AG04449 (cell line): ENCODE measurements at places on chromosomes 12 and 14.

DNA sequence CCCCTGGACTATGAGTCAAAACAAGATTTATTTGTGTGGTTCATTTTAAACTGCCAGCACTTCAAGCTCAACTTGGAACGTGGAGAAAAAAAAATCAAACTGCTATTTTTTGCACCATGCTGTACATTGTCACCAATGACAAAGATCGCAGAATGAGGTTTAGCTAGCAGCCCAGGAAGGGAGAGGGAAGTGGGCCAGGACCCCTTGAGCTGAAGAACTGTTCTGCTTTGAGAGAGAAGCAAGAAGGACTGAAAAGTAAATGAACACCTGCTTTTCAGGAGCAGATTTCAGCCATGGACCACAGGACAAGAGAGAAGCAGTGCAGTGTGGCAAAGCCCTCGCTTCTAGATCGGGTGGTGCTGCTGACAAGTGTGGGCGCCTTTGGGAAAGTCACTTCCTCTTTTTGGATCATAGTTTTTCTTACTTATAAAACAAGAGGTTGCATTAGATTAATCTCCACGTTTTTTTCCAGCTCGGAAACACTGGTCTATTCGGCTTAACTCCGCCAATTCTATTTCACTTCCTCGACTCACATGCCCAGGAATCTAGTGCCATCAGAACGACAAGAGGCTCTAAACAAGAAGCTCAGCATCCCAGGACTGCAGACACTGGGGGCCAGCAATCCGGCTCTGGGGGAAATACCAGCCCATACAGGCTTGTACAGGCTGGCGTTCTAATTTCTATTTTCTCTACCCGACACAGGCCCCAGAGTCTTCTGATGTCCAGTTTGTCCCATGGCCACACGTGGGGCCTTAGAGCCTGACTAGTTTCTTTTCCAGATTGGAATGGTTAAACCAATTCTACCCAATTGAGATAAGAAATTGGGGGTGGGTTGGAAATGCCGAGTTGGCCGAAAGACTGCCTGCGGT lies 129.9 kb downstream of the CRACR2A start:
- no peak for DNase-seq

DNA sequence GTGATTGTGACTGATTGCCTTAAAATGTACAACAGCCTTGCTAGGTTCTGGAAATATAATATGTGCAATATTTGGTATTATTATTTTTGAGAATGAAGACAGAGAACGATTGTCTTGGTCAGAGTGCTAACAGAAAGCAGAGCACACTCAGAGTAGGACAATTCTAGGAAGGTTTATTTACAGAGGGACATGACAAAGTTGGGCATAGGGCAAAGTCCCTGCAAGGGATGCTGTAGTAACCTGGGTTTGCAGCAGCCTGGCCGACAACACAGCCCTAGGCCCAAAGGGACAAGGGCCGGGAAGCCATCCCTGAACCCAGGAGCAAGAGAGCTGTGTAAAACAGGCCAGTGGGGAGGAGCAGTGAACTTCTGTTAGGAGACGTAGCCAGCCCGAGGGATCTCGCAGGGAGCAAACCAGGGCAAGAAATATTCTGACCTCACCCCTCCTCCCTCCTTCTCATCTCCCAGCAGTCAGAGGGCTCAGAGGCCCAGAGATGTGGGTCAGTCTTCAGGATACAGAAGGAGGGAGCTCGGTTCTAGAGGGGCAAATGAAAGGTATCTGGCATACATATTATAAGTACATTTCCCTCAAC lies 51.0 kb upstream of the FERMT2 start:
- DNase-seq, result no peak

DNA sequence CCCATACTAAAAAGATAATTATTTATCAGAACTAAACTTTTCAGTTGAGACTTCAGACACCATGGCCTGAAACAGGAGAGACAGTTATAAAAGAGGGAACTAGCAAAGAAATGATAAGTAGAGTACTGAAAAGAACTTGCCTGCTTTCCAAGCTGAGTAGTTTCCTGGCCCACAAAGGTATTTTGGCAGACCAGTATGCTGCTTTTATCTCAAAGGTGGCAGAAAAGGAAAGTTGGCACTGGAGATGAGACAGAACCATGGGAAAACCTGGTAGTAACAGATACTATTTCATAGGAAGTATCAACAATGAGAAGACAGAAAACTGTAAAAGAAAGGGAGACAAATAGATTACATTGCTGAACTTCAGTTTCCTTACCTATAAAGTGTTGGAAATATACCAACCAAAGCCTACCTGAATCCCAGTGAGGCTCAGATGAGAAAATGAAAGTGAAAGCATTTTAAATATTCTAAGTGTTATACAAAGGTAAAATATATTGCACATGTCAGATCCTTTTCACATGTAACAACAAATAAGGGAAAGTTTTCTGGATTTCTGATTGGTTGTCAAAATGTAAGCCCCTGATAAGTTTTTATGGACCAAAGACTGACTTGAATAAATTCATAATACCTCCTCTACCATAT lies 155.3 kb upstream of the FSCB start:
- DNase-seq, result no peak

DNA sequence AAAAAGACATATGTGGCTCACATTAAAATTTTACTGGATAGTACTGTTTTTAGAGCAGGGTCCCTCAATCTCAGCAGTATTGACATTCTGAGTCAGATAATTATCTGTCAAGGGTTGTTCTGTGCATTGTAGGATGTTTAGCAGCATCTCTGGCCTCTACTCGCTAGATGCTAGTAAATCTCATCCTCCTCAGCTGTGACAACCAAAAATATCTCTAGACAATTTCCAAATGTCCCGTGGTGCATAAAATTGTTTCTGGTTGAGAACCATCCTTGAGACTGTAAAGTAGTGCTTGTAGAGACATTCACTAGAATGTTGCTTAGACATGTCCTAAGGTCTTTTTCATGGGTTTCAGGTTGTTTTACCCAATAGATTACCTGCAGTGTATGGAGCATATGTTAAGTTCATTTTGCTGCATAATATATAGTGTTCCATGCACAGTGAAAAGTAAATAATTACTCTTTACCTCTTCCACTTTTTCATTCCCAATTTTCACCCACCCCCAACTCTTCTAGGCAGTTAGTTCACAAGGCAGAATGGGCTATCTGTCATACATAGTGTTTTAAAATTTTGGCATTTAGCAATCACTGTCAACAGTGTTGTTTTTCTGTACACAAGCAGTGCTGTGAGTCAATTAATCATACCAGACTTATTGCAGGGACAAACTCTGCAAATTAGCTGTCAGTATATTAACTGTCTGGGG lies 200.2 kb upstream of the SLC38A2 start:
- no peak for DNase-seq

DNA sequence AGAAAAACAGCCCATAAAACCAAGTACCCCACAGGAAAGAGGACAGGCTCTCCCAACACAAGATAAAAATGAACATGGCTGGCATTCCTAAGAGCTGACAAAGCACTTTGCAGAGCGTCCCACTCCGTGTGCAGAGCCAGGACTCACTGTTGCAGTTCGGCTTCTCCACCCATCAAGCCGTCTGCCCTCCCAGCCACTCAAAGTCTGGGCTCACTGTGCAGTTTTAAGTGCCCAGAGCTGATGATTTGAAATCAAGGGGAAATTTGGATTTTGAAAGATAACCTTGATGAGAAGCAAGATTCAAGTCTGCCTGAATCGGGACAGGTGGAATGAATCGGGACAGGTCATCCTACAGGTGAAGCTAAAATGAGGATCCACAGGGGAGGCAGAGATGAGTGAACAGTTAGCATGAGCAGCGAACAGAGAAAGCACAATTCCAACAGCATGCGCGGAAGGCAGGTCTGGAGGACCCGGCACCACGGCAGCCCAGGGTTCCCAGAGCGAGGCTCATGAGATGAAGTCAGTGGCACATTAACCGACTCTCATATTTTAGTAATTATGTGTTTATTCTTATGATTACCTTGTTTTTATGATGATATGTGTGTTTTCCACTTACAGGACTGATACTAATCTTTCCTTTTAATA lies 39.8 kb upstream of the GPR68 start:
- DNase-seq, result peak; percentile 47

GRCh38 chr14:51336734-51337133 lies 96.7 kb downstream of the TMX1 start:
- DNase-seq, result no peak

GRCh38 chr12:57640175-57641042 lies 7.4 kb upstream of the B4GALNT1 start:
- DNase-seq, result no peak

DNA sequence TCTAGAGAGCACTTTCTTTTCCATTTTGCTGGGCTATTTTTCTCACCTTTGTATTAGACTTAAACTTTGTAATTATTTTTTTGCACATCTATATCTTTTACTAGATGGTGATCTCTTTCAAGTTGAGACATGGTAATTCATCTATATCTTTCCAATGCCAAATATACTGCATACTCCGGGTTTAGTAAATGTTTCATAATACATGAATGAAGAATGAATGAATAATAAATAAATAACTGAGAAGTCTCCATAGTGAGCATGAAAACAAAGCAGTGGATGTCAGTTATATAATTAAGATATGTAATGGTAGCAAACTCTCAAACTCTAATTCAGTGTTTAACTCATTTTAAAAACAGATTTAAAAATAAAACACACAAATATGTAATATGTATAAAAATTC lies 342.5 kb upstream of the KITLG start:
- DNase-seq, result no peak

GRCh38 chr14:58899317-58899713 lies 261.6 kb downstream of the DACT1 start:
- peak; percentile 67 for DNase-seq

GRCh38 chr14:92409043-92409442 lies 86.1 kb downstream of the SLC24A4 start:
- no peak for DNase-seq

DNA sequence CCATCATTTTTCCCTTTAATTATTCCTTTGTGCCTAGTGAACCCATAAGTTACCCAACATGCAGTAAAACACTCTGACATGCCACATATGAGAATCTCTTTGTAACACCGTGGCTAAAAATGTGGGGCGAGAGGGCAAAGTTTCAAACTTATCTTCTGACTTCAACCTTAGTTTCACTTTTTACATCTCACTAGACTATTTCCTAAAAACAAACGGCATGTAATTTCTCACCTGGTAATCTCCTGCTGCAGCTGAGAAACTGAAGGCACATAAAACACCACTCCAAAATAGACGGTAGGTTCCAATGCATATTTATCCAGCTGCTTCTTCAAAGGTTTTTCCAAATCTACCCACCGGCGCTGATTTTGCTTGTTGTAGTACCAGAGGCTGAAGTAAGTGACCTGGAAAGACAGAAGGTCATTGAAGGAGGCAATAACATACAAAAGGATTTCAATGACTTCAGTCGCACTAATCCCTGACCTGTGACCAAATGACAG lies 37.9 kb downstream of the PTPN21 start:
- DNase-seq, result no peak

- DNase-seq, result no peak
Measured at GRCh38 chr12:110661337-110661972, 27.5 kb downstream of the HVCN1 start.
